Activated CD4-positive, alpha-beta T cell treated with anti-CD3 and anti-CD28 coated beads for 4 hours (primary cell): ENCODE measurements at places on chromosomes 3 and 15.

GRCh38 chr3:24981924-24982323 lies 446.1 kb upstream of the RARB start:
- no peak for DNase-seq

GRCh38 chr15:92578096-92578835 lies 77.3 kb downstream of the FAM174B start:
- no peak for DNase-seq

DNA sequence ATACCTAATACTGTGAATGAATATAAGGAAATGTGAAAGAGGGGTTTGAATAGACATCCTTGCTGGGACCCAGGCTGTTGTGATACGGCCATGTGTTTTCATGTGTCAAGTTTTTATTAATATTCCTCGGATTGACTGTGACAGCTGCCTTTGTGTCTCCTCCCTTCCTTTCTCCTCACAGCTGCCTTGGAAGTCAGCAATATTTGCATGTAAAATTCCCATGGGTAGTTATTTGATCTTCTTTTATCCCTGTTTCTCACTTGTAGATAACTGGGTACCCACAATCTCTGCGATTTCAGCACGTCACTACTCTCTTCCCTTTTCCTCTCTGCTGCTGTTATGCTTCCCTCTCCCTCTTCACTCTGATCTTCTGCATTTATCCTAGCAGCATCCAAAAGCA lies 9.4 kb downstream of the GPR156 start:
- DNase-seq = no peak

- no peak for DNase-seq
Measured at GRCh38 chr15:36506733-36507356, 72.6 kb upstream of the CDIN1 start.

DNA sequence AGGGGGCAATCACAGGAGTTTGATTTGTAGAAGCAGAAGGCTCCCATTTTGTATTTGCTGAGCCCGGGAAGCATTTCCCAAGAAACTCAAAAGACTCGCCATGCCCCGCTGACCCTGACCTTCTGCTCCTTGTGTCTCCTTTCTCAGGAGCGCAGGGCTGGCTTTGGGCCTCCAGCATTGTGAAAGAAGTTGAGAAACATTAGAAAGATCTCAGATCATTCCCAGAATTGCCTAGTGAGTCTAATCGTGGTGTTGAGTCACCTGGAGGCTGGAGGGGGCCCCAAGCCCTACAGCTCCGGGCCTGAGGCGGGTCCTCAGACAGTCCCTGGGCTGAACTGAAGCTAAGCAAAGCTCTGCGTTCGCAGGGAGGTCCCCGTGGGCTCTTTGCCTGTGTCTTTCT lies 10.9 kb upstream of the PIGZ start:
- DNase-seq = no peak

GRCh38 chr3:185724251-185724650 lies 100.6 kb downstream of the IGF2BP2 start:
- no peak for DNase-seq

- no peak for DNase-seq
Measured at GRCh38 chr3:116886202-116886893, 176.8 kb downstream of the TUSC7 start.
